ENCODE measurements at places on chromosomes 6 and 20.

GRCh38 chr6:33455051-33455450 is 675 bp downstream of the ZBTB9 start:
- DNase-seq = no peak

GRCh38 chr20:12511499-12511898 is 497.3 kb upstream of the SPTLC3 start:
- DNase-seq = no peak

GRCh38 chr6:73610444-73611275 is 43.1 kb downstream of the SLC17A5 start:
- DNase-seq = peak; percentile 68

DNA sequence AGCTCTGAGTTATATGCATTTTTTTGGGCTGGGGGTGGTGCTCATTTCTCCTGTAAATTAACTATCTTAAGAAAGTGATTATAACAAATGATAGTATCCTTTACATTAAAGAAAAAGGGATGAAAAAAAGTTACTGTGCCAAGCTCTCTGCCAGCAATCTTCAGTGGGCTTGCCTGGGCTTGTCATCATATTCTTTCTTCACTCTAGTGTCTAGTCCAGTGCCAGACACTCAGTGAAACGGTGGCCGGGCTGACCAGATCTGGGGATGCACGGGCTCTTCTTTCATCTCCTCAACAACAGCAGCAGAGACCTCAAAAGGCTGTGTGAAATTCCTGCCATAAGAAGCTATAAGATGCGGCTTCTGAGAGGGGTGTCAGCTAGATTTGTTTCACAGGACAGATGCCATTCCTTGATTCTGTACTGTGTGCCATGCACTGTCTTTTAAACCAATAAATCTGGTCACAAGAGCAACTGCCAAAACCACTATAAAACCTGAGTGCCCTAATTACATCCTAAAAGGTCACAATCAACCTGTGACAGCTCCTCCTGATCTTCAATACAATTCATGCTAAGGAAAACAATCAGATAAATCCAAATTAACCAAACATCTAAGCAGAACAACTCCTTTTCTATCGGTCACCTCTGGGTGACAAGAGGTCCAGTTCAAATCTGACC is 12.1 kb downstream of the EXOC2 start:
- no peak for DNase-seq

GRCh38 chr20:5630071-5630470 is 120.1 kb upstream of the SHLD1 start:
- DNase-seq = no peak

GRCh38 chr6:101765281-101765680 is 371.8 kb downstream of the GRIK2 start:
- no peak for DNase-seq

DNA sequence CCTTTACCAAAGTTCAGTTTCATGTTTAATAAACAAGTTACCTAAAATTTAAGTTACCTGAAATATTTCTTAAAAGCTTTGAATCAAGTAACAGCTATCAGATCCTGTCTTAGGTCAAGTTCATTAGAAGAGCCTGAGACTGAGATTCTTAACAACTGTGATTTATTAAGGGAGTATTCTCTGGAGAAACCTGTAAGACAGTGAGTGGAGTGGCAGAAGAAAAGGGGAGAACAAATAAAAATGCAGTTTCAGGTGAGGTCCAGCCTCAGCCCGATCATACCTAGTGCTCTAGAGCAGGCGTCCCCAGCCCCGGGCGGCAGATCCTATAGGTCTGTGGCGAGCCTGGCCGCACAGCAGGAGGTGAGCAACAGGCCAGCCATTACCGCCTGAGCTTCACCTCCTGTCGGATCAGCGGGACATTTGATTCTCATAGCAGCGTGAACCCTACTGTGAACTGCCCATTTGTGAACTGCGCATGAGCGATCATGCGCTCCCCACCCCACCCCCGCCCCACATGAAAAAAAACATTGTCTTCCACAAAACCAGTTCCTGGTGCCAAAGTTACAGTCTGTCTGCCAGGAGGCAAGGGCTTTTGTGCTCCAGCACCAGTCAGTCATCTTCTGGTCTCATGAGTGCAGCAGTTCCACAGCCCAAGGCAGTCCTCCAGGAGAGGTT is 59.2 kb upstream of the ADGRB3 start:
- no peak for DNase-seq

GRCh38 chr6:2877057-2877882 is 25.8 kb downstream of the SERPINB9 start:
- DNase-seq = no peak

GRCh38 chr20:645318-646106 is 7.5 kb downstream of the SRXN1 start:
- DNase-seq = peak; percentile 69

DNA sequence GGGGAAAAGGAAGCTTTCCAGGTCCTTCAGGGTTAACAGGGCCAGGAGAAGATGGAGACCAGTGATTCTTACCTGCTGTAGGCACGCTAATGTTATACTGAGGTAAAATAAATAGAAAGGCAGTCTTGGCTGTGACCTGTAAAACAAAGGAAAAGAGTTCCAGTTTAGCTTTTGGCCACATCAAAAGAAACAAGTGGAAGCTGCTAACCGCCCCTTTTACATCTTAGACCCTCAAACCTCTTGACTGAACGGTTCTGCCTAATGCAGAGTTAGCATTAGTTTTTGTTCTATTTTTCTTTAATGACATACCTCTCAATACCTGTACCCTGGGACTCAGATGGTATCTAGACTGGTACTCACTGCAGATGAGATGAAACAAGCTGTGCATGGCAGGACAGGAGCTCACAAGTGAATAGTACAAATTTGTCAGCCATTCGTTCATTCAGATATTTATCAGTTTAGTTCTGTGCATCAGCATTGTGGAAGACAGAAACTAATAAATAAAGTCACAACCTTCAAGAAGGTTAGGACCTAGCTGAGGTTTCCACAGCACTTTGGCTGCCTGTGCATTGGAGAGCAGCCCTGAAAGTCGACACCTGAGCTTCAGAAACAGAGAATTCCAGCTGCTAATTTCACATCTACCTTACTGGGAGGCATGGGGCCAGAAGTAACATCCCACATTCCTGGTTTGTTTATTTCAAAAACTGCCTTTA is 41.0 kb downstream of the TRAM2 start:
- no peak for DNase-seq

DNA sequence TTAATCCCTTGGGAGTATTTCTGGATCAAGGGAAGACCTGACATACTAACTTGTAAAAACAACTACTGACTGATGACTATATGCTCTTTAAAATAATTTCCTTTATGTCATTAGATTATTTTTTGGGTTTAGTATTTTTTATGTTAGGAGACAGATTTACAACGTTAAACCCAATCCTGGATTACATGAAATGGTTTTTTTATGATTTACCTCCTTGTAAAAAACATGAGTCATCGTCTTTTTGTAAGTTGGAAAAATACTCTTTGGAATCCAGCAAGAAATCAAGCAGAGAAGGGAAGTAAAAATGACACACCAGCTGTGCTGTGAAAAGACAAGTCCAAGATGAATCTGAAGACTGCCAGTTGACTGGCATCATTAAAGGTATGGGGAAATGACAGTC is 6.7 kb downstream of the STK4 start:
- DNase-seq = no peak

GRCh38 chr6:184161-184700 is 108.1 kb upstream of the DUSP22 start:
- no peak for DNase-seq

GRCh38 chr6:13462458-13463327 is 24.7 kb downstream of the GFOD1 start:
- DNase-seq = no peak

- no peak for DNase-seq
These were observed 23.3 kb downstream of the HSF2 start for GRCh38 chr6:122422614-122423267.

DNA sequence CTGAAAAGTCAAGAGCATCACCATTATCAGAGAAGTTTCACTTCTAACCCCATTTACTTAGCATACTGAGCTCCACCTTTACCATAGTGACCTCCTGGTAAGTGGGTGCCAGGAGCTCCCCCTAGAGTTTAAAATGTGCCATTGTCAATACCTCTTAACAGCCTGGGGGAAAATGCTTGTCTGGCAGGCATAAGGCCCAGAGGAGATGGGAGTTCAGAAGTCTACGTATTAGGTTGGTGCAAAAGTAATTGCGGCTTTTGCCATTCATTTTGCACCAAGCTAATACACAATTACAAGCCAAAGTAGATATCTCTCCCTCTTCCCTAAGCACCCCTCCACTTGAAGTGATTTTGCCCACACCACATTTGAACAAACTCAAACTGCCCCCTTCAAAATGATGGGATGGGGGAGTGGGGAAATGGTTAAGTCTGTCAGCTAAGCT is 919.0 kb downstream of the KIF16B start:
- peak; percentile 2 for DNase-seq

GRCh38 chr6:71527886-71528285 is 239.3 kb downstream of the OGFRL1 start:
- DNase-seq = no peak

DNA sequence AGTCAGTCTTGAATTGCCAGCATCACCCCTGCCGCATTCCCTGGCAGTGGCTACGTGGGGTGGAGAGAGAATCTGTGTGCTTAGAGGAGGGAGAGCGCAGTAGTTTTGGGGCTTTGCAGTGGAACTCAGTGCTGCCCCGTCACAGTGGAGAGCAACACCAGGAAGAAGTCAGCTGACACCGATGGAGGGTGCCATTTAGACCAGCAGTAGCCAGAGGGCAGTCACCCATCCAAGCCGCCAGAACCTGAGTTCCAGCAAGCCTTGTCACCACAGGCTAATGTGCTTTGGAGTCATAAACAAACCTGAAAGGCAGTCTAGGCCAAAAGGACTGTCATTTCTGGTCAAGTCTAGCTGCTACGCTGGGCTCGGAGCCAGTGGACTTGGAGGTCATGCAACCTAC is 22.0 kb upstream of the PERP start:
- DNase-seq = no peak

- no peak for DNase-seq
These were observed 1.5 kb upstream of the ADNP start for GRCh38 chr20:50932691-50933280.

DNA sequence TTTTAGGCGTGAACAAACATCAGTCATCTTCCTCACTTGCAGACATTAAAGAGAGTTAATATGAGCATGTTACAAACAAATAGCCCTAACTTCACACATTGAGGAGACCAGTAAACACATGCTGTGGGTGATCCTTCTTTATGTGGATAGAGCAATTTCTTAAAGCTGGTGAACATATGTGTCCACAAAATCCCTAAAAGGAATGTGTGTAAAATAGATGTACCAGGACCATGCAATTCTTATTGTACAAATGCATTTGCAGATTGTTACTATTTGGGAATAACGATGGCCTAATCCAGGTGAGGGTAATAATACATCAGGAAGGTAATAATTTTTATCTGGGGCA is 228.9 kb downstream of the ALDH8A1 start:
- DNase-seq = no peak

DNA sequence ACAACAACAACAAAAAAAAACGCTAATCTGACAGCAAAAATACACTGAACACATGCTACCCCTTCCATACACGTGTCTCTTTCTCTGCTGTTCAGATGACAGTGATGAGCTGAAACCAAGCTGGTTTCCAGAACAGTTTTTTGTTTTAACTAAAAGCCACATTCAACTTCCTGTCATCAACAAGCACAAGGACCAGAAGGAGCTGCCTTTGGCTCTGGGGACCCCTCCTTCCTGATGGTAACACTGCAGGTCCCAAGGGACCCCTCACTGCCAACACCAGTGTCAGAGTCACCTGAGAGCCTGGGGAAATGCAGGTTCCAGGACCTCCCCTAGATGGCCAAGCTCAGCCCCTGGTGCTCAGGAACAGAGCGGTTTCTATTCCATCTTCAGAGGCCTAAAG is 6.0 kb downstream of the CST7 start:
- peak; percentile 41 for DNase-seq

GRCh38 chr6:47690791-47691190 is 7.6 kb upstream of the ADGRF4 start:
- no peak for DNase-seq

DNA sequence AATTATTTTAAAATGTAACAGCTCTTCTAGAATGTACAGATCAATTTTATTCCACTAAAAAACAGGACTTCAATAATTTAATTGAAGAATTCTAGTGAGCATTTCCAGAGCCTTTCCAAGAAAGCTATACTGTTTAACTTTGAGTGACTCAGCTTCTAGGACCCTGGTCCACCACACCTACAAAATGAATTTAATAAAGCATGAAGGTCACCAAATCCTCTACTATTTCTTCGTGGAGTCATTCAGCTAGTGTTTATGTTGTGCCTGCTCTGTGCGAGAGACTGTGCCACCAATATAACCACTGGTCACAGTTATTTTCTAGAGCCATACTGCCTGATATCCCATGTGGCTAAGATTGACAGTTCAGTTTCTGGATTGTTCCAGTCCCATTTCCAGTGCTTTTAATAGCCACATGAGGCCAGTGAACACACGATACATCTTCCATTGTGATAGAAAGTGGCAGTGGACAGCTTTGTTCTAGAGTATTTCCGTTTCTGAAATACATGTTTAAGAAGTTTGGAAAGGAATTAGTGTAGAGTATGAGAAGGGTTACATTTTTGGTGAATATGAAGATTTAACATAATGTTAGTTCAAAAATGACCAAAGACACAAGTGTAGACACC is 160.7 kb downstream of the MTHFD1L start:
- DNase-seq = no peak

- DNase-seq = no peak
These were observed 4.8 kb upstream of the PRPH2 start for GRCh38 chr6:42727087-42727611.

GRCh38 chr6:148448369-148449012 is 105.9 kb downstream of the SASH1 start:
- DNase-seq = no peak

GRCh38 chr6:107235511-107235910 is 120.2 kb upstream of the BEND3 start:
- no peak for DNase-seq

DNA sequence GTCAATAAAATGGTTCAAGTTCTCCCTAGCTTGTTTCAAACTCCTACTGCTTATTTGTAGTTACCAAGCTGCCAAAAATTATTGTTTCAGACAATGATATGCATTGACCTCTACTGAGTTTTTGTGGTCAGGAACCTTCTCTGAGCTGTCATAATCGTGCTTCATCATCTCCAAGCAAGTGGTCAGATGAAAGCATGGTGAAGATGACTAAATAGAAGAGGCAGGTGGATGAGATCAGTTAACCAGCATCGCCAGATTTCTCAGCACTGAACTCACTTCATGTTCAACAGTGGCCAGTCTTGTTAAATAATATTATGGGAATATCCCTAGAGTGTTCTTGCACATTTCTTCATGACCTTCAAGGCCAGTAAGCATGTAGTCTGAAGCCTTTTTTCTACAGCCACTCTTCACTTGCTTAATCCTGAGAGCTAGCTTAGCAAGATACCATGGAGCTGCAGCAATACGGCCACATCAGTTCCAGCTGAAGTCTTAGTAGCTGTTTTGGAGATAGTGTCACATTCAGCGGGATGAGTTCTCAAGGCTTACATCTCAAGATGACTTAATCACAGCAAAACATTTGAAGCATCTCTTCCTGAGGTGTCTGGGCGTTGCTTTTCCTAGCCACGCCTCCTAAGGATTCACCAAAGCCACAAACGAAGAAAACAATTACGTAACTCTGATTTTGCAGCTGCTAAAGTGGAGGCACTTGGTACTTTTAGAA is 101.6 kb upstream of the TMEM30A start:
- DNase-seq = no peak

GRCh38 chr20:8602389-8603116 is 466.3 kb upstream of the PLCB4 start:
- DNase-seq = no peak

- DNase-seq = no peak
These were observed 511 bp downstream of the VARS1 start for GRCh38 chr6:31794866-31795615.
